Urinary bladder (tissue), 4 donors: ENCODE measurements at places on chromosomes 4 and X. TPM values are rescaled to one million over a fixed set of nuclear protein-coding genes. Genes with fewer than 3 reads are reported as not detected.

ADH1A gene
- 0.08 TPM for polyA plus RNA-seq

CLDN34 gene
- polyA plus RNA-seq, result not detected

- no peak for DNase-seq
Observed at GRCh38 chr4:180394730-180395129, 1848.5 kb upstream of the TENM3 start.

SOWAHB gene
- polyA plus RNA-seq, result 1.0 TPM

USO1 gene
- polyA plus RNA-seq, result 37.4 TPM

TGIF2LX gene
- not detected for polyA plus RNA-seq

REELD1 gene
- 0.13 TPM for polyA plus RNA-seq

- DNase-seq, result no peak
Observed at GRCh38 chr4:57364255-57364654, 254.1 kb upstream of the IGFBP7 start.

MAGEB1 gene
- not detected for polyA plus RNA-seq

DNA sequence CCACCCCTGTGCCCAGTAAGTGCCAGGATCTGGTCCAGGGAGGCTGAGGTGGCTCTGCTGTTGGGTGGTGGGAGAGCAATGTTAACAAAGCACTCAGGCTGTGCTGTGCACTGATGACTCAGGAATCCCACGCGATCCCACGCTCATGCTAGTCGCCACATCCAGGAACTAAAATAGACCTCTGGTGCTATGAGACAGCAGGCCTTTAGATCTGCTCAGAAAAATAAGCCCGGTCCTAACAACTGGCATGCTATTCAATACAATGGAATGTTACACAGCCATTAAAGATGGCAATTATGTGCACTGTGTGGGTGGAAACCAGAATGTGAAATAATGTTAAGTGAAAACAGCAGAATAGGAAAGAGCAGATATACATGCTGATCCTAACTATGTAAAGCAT is 26.0 kb downstream of the ARL13A start:
- no peak for DNase-seq

PGAM4 gene
- 0.13 TPM for polyA plus RNA-seq

DNA sequence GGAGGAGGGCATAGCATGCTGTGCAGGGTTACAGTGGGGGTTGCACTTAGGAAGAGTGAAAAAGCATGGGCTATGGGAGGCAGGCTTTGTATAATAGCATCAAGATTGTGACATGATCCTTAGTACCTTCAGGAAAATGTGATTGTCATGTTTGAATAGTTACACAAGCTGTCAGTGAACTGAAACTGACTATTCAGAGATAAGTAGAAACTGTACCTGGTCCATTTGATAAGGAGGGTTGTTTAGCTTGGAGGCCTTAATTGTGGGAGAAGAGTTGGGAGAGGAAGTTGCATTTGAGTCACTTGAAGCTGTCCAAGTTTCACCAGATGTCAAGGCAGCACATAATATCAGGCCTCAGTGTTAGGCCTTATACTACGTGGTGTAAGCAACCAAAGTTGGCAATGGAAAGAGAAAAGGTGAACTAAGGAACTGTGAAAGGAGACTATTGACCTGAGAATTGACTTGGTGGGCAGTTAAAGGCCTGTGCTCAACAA is 85.0 kb downstream of the TEX13C start:
- no peak for DNase-seq

DNA sequence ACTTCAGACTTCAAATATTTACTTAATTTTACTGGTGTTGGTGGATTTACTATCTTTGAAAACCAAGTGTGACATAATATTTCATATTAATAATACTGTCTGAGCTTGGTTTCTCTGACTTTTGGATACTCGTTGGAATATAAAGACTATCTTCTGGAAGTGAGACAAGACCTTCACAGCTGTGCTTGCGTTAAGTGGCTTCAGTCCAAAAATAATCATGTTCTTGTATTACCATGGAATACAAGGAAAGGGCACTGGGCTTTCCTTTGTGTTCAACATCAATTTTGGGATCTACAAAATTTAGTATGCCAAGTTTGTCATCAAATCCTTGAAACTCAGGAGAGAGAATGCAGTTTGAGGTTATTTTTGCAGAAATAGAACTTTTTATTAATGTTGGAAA is 712.4 kb upstream of the LCORL start:
- peak; percentile 35 for DNase-seq

DNA sequence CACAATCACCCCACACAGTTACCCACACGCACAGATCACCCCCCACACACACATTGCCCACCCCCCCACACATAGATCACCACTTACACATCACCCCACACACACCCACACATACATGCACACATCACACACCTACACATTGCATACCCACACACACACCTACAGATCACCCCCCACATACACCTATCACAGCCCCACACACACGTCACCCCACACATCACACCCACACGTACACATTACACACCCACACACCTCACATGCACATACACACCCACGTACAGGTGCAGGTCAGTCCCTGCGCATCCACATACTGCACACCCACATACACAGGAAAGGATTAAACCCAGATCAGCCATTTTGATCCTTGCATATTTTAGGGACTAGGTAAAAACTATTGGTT is 15.3 kb upstream of the TADA2B start:
- no peak for DNase-seq

DNA sequence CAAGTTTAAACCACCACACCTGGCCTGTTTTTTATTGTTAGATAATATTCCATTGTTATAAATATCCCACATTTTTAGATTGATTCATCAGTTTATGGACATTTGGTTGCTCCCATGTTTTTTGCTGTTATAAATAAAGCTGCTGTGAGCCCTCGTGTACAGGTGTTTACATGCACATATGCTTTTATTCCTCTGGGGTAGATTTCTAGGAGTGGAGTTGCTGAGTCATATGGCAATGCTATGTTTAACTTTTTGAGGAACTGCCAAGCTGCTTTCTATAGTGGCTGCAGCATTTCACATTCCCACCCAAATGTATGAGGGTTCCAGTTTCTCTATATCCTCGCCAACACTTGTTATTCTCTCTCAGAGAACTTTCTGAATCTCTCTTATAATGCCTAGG is 90.5 kb downstream of the TBL1X start:
- no peak for DNase-seq

DNA sequence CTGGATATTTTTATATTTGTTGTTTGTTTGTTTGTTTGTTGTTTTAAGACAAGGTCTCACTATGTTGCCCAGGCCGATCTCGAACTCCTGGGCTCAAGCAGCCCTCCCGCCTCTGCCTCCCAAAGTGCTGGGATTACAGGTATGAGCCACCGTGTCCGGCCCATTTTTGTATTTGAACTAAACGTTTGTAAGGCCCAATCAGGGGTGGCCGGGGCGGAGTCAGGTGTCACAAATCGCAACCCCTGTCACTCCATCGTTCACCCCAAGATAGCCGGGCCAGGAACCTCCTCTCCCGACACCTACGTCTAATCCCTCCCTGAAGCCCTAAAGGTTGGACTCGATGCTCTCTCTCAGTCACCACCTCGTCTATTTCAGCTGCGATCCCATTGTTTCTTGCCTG is 722 bp upstream of the EFHC2 start:
- DNase-seq, result no peak

DNA sequence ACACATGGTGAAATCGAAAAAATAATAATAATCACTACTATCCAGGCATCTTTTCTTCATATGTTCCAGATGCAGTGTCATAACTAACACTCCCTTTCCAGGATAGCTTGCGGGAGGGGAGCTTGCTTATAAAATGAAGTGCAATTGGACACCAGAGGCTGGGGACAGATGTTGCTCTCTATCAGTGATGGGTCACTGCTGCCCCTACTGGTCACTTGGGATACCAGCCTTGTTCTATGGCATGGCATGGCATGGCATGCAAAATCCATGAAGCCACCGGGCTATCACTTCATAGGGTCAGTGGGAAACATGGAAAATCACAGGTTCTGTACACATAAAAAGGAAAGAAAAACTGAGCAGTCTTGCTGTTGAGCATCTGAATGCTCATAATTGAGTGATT is 168.1 kb downstream of the GLRA2 start:
- DNase-seq, result no peak

CT45A3 gene
- polyA plus RNA-seq, result not detected

GRCh38 chr4:60327651-60328050 is 872.5 kb upstream of the ADGRL3 start:
- DNase-seq, result no peak

MYL5 gene
- 7.1 TPM for polyA plus RNA-seq

DNA sequence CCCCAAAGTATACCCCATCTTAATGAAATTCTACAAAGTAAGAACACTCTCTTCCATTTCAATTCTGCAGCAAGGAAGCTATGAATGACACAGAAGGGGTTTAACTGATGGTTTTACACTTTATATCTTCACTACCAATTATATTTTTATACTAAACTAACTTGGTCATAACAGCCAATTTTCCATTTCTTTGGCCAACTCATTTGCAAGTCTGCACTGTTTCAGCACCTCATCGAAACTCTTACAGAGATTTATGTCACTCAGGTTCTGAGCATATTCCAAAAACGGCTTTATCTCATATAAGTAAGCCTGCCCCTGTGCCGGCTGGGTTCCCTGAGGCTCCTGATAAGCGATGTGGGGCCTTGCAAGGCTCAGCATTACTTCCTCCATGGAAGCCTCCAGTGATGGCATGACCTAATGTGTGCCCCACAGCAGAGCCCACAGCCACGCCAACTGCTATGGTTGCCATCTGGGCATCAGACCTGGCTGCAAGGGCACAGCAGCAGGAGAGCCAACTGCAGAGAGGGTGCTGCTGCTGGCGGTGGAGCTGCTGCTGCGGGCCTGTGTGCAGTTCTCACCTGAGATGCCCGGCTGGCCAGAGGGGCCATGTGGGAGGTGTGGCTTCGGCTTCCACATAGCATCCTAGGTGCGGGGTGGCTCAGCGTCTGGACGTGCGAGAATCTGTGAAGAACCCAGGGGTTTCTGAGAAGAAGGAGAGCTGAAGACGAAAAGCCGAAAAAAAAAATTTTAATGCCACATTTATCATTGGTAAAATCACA is 13.4 kb upstream of the IBSP start:
- DNase-seq, result no peak

DNA sequence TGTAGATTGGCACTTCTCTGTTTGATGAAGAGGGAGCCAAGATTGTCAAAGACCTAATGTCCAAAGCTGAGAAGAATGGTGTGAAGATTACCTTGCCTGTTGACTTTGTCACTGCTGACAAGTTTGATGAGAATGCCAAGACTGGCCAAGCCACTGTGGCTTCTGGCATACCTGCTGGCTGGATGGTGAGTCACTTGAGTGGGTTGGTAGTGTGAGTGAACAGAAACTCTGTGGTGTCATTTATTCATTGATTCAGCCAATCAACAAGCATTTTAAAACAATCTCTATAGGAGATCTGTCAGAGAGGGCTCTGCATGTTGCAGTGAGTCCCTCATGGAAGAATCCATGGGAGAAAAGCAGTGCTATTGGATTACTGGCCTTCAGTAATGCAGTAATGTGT is 16.3 kb downstream of the TAF9B start:
- no peak for DNase-seq

- no peak for DNase-seq
Observed at GRCh38 chr4:133865612-133866327, 335.8 kb downstream of the PABPC4L start.

RNF212 gene
- 4.2 TPM for polyA plus RNA-seq

- DNase-seq, result no peak
Observed at GRCh38 chr4:124111411-124111810, 601.1 kb downstream of the ANKRD50 start.

- DNase-seq, result no peak
Observed at GRCh38 chr4:130646886-130647285, 1550.9 kb downstream of the C4orf33 start.

- DNase-seq, result no peak
Observed at GRCh38 chr4:144955104-144955503, 142.9 kb downstream of the ANAPC10 start.

PUDP gene
- 10.2 TPM for polyA plus RNA-seq

- no peak for DNase-seq
Observed at GRCh38 chrX:17167915-17168314, 207.1 kb upstream of the NHS start.

DNA sequence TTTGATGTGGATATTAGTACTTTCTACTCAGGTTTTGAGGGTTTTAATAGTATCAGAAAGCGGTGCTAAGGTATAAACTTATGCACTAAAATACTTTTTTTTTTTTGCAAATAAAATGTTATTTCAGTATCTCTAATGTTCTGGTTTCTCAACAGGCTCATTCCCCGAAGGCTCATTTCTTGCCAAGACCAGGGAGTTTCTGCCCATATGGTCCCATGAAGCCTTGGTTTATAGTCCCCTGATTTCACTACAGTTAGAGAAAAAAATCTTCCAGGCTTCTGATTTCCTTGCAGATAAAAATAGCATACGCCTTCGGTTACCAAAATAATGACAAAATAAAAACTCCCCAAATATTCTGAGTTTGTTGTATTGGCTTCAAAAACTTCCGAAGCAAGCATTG is 814.2 kb upstream of the PABPC4L start:
- no peak for DNase-seq

DNA sequence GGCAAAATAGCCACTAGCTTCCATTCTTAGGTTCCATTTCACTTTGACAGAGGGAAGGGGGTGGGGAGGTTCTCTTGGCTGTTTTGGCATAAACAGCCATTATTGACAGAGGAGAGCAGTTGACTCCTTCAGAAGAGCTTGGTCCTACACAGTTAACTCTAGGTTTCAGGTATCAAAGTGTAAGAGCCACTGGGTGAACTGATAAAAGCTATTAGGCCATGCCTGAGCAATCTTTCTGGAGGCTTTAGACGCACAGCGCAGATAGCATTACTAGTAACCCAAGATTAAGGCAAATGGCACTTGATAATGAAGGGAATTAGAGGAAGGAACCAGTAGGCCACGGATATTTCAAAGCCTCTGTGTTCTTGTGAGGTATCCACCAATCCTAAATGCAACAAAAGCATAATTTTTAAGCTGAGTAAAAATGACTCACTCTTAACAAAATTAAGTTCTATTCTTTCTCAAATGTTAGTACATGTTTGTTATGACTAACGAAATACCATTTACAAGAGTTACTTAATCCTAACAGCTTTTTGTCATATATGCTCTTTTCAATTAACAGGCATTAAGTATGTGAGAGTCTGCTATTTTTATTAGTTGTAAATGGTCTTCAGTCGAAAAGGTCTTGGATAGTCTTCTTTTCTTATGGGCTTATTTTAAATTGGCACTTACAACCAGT is 53.6 kb downstream of the SLC7A11 start:
- DNase-seq, result no peak

DNA sequence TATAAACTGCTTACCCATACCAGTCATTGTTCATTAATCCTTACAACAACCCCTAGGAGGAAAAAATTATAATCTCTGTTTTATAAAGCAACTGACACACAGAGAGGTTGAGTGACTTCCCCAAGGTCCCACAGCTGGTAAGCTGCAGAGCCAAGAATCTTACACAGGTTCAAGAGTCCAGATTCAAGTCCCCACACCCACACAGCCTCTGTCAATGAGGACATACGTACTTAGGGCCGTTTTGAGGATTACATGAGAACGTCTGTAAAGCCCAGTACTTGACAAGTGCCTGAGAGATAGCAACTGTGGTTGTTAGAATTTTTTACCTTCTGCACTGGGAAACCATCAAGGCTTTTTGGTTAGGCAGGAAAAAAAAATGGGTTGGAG is 556 bp upstream of the SLC25A43 start:
- no peak for DNase-seq

DNA sequence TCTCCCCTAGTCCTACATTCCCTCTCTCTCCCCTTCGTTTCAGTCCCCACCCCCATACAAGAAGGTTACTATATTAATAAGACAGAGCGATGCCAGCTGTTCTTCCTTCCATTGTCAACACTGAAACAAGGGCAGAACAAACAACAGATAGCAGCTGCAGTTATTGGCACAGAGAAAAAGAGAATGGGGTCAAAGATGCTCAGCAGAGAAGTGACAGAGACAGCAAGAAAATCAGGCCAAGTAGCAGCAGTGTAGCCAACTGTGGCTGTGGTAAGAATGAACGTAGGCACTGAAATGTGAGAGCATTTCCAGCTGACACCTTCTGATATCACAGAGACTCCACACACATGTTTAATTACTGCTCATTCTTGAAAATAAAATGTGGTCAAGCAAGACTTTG is 641.8 kb downstream of the FSTL5 start:
- DNase-seq, result no peak
